Left hindlimb (tissue), 1 donor: ENCODE measurements at places on chromosomes 11 and 22.

- no peak for DNase-seq
These were observed 27.2 kb upstream of the SYT7 start for GRCh38 chr11:61607920-61608599.

- DNase-seq = no peak
These were observed 2.4 kb downstream of the PHF21A start for GRCh38 chr11:46118702-46119351.

DNA sequence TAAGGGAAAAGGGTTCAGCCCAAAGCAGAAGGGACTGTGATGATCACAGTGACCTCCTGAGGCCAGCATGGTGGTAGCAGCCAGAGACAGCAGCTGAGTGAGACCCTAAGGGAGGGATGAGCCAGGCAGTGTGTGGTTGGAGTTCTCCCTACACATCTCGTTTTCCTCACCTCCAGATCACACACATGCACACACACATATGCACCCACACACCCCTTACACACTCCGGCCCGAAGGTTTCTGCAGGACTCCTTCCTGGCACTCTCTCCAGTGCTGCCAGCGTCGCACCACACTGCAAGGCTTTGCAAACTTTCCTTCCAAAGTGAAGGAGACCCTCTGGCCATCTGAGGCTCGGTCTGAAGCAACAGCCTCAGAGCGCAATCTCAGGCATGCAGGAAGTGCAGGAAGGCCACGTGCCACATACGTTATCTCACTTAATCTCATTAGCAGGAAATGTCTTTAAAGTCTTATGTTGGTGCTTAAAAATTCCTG lies 26.9 kb upstream of the TP53I11 start:
- DNase-seq = no peak

DNA sequence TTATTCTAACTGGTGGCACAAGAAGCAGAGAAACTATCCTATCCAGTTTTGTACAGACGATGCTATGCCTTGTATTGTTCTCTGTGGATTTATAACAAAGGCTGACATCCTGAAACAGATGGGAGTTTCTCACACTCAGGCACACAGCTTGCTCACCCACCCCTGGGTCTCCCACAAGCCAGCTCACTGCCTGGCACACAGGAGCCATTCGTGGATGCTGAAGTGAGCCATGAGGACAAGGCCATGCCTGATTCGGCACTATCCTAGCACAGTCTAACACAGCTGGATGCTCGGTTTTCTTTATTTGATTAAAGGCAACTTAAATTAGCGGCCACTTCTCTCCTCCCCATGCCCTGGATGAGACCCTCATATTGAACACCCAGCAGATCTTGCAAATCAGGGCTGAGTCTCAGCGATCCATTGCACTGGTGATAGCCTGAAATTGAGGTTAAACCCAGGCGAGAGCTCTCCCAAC lies 25.7 kb upstream of the TMPRSS4 start:
- no peak for DNase-seq

DNA sequence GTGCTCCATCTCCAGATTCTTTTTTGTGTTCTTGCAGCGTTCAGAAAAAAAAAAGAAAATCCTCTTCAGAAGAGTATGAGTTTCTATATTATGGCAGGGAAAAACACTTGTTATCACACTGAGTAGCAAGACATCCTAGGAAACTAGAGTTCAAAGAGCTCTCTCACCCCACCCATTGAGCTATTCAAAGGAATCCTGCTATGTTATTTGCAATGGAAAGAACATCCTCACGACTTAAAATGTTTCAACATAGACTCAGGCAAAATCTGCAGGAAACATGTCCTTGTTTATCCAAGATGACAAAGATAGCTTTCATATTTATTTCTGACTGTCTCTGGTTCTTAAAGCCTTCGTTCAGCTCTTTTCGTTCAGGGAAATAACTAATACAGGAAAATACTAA lies 331.6 kb upstream of the ANO5 start:
- no peak for DNase-seq

DNA sequence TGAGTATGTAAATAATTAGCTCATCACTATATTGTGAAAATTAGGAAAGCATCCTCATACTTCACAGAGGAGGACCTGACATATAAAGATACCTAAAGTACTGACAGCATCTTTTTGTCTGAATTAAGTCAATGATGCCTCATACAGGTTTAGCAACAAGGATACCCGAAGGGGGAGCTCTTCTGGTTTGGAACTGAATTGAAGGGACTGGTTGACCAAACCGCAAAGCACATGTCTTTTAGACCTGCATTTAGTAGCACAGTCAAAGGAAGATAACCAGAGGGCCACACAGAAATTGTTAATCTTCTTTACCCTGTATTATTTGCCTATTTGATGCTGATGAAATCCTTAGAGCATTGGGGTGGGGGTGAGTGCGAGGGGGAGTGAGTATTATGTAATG lies 12.9 kb upstream of the WT1 start:
- DNase-seq = no peak

DNA sequence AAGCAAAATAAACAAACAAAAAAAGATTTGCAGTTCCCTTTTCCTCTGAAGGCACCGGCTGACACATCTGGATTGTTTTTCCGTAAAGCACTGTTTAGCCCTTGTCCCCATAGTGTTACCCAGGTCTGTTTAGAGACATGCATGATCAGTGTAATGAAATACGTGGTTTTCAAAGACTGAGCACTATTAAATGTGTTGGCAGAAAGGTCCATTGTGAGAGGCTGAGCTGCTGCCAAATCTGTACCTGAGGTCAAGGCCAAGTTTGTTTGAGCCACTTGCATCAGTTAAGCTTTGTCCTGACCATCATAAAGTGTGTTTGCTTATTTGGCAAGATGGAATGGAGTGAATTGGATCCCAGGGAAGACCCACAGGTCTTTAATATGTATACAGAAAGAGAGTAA lies 26.3 kb downstream of the CTR9 start:
- DNase-seq = no peak

- no peak for DNase-seq
These were observed 16.8 kb downstream of the CUL5 start for GRCh38 chr11:108025387-108026080.

DNA sequence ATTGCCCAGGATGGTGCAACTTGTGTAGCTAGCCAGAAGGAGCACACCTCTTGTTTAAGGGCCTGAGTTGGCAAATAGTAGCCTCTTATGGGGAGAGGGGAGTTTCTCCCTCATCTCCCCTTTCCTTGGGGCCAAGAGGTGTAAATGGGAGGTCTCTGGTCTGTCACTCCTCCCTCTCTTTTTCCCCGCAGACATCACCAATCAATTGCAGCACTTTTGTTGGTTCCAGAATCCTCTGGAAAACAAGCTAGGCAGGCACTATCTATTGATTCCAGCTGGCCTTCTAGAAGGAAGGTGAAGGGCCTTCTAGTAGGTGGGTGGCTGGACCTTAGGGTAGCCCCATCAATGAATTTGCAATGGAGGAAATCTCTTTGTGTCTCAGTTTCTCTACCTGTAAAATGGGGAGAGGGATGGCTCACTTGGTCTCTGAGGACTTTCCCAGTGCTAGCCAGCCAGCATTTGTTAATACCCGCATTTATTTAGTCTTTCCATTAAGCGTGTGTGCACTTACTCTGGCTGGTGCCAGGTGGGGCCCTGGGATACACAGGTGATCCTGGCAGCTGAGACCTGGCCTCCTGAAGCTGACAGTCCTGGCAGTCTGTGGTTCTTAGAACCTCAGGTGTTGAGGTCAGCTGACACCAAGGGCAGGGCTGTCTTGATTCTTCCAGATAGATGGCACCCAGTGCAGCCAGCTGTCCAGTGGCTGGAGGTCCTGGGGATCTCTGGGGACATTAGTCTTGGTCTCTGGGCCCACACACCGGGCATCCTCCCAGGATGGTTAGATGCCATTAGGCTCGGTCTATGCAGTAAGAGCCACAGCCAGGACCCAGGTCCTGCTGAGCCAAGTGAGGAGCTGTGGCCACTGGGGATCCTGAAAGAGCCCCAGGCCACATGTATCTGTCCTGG lies 51.7 kb downstream of the TSPAN18 start:
- no peak for DNase-seq
